Keratinocyte (primary cell): ENCODE measurements at places on chromosomes 1 and 21.

DNA sequence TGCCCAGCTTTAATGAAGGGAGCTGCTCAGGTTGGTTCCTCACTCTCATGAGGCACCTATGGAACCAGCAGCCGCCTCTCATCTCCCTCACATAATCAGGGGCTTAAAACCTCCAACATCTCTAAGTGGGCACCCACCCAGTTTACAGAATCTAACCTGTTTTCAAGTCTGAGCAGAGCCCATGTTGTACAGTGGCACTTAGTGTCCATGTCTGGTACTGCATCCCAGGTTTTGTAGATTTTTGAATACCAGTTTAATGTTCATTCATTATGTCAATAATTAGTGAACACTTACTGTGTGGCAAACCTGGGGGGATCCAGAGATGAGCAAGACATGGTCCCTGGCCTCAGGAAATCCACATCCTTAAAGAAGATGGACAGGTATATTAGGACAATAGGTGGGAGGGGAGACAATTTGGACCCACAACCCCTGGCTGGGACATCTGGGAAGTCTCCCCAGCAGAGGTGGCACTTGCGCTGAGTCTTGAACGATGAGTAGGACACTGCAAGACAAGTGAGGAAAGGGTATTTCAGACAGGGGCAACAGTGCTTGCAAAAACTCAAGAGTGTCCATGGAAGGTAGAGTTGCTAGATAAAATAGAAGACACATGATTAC is 83.3 kb downstream of the LACTBL1 start:
- no peak for DNase-seq
- H3K27me3 ChIP-seq, result peaks cover 8% of the 10 kb centered on the region
- no peaks in the 10 kb centered on the region for H3K36me3 ChIP-seq
- no peaks in the 10 kb centered on the region for H3K4me1 ChIP-seq
- no peak overlapping the region for H3K4me3 ChIP-seq
- H3K27ac ChIP-seq, result no peak overlapping the region

DNA sequence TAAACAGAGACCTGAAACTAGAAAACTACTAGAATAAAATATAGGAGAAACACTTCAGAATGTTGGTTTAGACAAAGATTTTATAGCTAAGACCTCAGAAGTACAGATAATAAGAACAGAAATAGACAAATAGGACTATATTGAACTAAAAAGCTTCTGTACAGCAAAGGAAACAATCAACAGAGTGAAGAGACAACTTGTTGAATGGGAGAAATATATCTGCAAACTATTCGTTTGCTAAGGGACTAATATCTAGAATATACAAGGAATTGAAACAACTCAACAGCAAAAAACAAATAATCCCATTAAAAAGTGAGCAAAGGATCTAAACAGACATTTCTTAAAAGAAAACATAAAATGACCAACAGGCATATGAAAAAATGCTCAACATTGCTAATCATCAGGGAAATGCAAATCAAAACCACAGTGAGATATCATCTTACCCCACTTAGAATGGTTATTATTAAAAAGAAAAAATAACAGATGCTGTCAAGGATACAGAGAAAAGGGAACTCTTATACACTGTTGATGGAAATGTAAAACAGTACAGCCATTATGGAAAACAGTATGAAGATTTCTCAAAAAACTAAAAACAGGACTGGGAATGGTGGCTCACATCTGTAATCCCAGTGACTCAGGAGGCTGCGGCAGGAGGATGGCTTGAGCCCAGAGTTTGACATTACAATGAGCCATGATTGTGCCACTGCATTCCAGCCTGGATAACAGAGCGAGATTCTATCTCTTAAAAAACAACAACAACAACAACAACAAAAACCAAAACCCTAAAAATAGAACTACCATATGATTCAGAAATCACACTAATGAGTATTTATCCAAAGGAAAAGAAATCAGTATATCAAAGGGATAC is 37.3 kb upstream of the ZSWIM5 start:
- no peaks in the 10 kb centered on the region for H3K4me1 ChIP-seq
- no peak overlapping the region for H3K27ac ChIP-seq
- no peak for DNase-seq
- H3K27me3 ChIP-seq, result no peaks in the 10 kb centered on the region
- H3K36me3 ChIP-seq, result no peaks in the 10 kb centered on the region

GRCh38 chr21:39800311-39800710 is 55.3 kb downstream of the IGSF5 start:
- DNase-seq, result no peak
- no peaks in the 10 kb centered on the region for H3K4me1 ChIP-seq
- no peaks in the 10 kb centered on the region for H3K27me3 ChIP-seq
- H3K36me3 ChIP-seq, result no peaks in the 10 kb centered on the region

- no peak overlapping the region for H3K27ac ChIP-seq
- no peaks in the 10 kb centered on the region for H3K27me3 ChIP-seq
- H3K4me1 ChIP-seq, result no peaks in the 10 kb centered on the region
- no peaks in the 10 kb centered on the region for H3K36me3 ChIP-seq
- no peak overlapping the region for H3K4me3 ChIP-seq
- no peak for DNase-seq
Observed at GRCh38 chr1:29823561-29823960, 587.2 kb downstream of the PTPRU start.

GRCh38 chr1:37697737-37698136 is 5.4 kb downstream of the CDCA8 start:
- no peak overlapping the region for H3K27ac ChIP-seq
- no peak overlapping the region for H3K4me3 ChIP-seq
- peaks cover 8% of the 10 kb centered on the region for H3K36me3 ChIP-seq
- H3K4me1 ChIP-seq, result peaks cover 3% of the 10 kb centered on the region

- H3K27me3 ChIP-seq, result peaks cover 4% of the 10 kb centered on the region
- no peak overlapping the region for H3K27ac ChIP-seq
- no peak overlapping the region for H3K4me3 ChIP-seq
- H3K4me1 ChIP-seq, result no peaks in the 10 kb centered on the region
- H3K36me3 ChIP-seq, result no peaks in the 10 kb centered on the region
Observed at GRCh38 chr1:175373786-175374623, 181.4 kb upstream of the KIAA0040 start.

DNA sequence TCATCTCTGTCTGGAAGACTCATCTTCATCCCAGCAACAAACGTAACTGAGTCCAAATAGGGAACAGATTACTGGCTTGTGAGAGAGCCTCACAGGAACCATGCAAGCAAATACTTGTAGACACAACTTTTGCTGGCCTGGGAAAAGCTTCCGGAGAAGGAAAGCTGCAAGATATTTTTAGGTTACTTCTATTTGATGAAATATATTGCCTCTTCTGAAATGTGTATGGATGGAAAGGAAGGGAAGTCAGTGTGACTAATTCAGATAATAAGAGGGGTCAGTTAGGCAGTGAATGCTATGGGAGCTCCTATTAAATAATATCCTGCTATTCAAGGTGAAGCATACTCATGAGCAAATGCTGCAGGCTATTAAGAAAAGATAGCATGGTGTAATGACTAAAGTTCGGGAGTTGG is 20.4 kb upstream of the FGGY start:
- peaks cover 30% of the 10 kb centered on the region for H3K4me1 ChIP-seq
- peak overlapping the region; percentile 46 for H3K27ac ChIP-seq
- H3K4me3 ChIP-seq, result no peak overlapping the region
- H3K36me3 ChIP-seq, result no peaks in the 10 kb centered on the region
- H3K27me3 ChIP-seq, result no peaks in the 10 kb centered on the region
- no peak for DNase-seq

DNA sequence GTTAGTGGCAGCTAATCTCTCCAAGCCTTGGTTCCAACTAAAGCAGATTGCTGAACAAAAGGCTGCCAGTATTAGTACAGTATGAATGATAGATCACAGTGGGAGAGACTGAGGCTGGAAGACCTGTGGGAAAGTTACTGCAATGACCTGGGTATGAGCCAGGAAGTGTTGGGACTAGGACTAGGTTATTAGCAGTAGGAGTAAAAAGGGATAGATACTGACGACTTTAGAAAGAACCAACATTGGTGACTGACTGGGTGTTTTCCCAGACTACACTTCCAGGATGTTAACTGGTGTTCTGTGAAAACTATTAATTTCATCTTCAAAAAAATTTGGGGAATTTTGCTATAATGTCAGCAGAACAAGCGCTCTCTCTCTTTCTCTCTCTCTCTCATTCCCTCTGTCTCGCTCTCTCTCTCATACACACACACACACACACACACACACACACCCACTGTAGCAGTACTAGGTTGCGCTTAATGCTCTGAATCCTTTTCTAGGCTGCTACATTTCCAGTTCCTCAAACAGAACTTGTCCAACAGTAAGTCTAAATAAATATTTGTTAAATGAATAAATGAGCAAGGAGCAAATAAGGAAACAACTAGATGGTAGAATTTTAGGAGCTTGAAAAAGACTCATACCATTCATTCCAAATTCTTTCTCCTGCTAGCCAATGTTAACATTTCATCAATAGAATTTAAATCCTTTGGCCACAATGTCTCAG is 47.6 kb upstream of the RGS8 start:
- no peak overlapping the region for H3K4me3 ChIP-seq
- H3K4me1 ChIP-seq, result no peaks in the 10 kb centered on the region
- no peaks in the 10 kb centered on the region for H3K27me3 ChIP-seq
- DNase-seq, result no peak
- no peak overlapping the region for H3K27ac ChIP-seq

- H3K27ac ChIP-seq, result no peak overlapping the region
- no peak overlapping the region for H3K4me3 ChIP-seq
- H3K36me3 ChIP-seq, result no peaks in the 10 kb centered on the region
- H3K4me1 ChIP-seq, result no peaks in the 10 kb centered on the region
- no peaks in the 10 kb centered on the region for H3K27me3 ChIP-seq
Observed at GRCh38 chr1:4101459-4102161, 201.5 kb upstream of the C1orf174 start.

GRCh38 chr1:16474166-16474800 is 33.8 kb downstream of the NECAP2 start:
- no peaks in the 10 kb centered on the region for H3K27me3 ChIP-seq
- no peak overlapping the region for H3K27ac ChIP-seq
- no peak overlapping the region for H3K4me3 ChIP-seq

DNA sequence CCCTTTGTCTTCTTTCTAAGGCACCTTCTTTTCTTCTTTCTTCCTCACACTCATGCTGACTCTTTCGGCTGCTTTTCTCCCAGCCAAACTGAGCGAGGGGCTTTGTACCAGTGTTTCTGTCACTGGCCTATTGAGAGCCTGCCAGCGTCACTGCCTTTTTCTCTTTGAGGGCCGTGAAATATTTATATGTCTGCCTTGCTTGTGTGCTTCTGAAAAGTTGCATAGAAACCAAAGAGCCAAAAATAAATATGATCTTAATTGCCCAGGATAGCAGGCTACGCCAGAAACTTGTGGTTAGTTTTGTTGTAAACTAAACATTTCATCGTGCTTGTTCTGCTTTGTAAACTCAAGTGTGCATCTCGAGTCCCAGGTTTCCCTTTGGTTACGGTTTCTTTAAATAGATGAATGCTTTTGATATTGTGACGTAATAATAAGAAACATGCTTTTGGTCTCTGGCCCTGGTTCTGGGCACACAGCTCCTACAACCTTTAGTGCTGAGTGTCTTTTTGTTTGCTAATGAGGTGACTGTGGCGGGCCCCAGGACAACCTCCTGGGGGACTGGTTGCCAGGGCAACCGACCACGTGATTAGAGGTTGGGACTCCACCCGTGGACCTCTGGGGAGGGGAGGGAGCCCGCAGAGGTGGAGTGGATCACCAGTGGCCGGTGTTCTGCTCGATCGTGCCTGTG is 10.8 kb downstream of the SLC37A1 start:
- no peaks in the 10 kb centered on the region for H3K27me3 ChIP-seq
- DNase-seq, result no peak
- H3K4me1 ChIP-seq, result peaks cover 5% of the 10 kb centered on the region
- no peak overlapping the region for H3K4me3 ChIP-seq

GRCh38 chr1:3267550-3268270 is 186.8 kb upstream of the ARHGEF16 start:
- DNase-seq, result no peak
- H3K36me3 ChIP-seq, result no peaks in the 10 kb centered on the region
- H3K4me3 ChIP-seq, result no peak overlapping the region
- H3K4me1 ChIP-seq, result no peaks in the 10 kb centered on the region

DNA sequence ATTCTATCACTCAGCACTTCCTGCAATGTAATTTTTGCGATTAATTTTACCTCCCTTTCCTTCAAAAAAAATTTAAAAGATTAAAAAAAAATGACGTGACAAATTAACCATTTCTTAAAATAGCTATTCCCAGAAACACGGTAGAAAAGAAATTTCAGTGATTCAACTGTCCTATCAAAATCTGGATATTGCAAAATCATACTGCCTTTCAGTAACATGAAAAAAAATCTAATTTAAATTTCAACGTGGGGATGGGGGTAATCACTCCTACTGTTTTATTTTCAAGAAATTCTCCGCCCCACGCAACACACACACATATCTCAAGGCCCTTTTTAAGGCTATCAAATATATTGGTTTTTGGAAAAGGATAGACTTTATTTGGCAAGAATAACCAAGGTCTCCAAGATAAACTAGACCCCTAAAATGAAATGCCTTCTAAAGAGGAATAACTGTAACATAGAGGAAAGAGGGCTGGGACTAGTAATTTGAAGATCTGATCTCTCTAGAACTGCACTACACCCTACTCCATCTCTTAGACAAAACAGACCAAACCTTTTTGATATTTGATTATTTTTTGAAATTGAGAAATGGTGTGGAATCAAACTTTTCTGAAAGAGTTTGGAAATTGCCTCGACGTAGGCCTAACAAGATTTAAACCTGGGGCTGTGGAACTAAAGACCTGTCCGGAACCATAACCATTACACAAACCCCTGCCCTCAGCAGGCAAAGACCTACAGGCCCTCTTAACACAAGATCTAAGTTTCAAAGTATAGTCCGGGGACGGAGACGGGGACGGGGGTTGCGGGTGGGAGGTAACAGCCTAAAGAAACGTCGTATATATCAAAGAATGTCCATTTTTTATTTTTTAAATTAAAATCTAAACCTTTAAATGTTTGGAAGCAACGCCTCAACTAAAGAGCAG is 941 bp downstream of the ARNT start:
- H3K4me3 ChIP-seq, result peak overlapping the region; percentile 88
- H3K36me3 ChIP-seq, result peaks cover 4% of the 10 kb centered on the region
- no peaks in the 10 kb centered on the region for H3K27me3 ChIP-seq
- DNase-seq, result no peak
- peaks cover 12% of the 10 kb centered on the region for H3K4me1 ChIP-seq

GRCh38 chr1:220887520-220888416 is 8.5 kb downstream of the HLX start:
- no peaks in the 10 kb centered on the region for H3K36me3 ChIP-seq
- H3K4me3 ChIP-seq, result no peak overlapping the region
- no peaks in the 10 kb centered on the region for H3K4me1 ChIP-seq
- H3K27ac ChIP-seq, result no peak overlapping the region
- H3K27me3 ChIP-seq, result peaks cover 99% of the 10 kb centered on the region

DNA sequence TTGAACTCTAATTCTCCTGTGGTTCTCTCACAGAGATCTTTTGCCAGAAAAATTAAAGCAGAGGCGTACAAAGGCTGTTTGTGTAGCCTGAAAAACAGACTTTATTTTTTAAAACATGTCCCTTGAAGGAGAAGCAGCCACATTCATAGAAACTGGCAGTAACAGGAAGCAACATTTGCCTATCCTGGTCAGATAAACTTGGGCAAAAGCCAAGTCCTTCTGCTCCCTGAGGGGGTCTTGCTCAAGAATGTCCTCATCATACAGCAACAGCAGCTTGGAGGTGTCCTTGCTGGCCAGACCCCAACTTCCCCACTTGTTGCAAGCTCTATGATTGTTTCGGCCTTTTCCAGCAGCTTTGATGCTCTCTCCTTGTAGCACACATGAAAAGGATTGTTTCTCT is 36.3 kb downstream of the MSTO1 start:
- H3K27me3 ChIP-seq, result no peaks in the 10 kb centered on the region
- no peak overlapping the region for H3K27ac ChIP-seq
- no peak overlapping the region for H3K4me3 ChIP-seq

- peaks cover 38% of the 10 kb centered on the region for H3K4me1 ChIP-seq
- no peaks in the 10 kb centered on the region for H3K27me3 ChIP-seq
- H3K27ac ChIP-seq, result no peak overlapping the region
Observed at GRCh38 chr1:68202239-68202832, 30.0 kb downstream of the WLS start.
